ENCODE measurements at places on chromosomes 1 and 21. TPM values are rescaled to one million over a fixed set of nuclear protein-coding genes. Genes with fewer than 3 reads are reported as not detected.

DNA sequence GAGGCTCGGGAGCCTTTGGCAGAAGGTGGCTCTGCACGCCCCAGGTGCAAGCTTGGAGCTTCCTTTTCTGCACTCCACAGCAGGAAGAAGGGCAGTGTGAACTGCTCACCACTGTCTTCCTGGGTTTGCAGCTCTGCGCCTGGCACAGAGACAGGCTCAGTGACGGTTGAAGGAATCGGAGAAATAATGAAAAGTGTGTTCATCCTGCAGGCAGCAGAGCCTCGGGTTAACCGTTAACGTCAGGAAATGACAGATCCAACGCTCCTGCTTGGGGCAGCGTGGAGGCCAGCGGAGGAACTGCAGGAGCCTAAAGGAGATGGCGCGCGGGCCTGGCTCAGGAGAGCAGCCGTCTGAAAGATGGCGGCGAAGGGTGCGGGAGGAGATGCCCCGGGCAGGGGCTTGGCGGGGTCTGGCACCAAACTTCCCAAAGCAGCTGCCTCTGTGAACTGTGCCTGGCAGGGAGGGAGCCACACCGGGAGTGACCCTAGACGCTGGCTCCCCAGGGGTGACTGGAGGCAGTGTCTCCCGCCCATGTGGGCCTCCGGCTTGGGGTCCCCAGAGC lies 10.9 kb upstream of the SAMD11 start:
- no peak for ATAC-seq

GRCh38 chr1:70486676-70487458 lies 75.8 kb downstream of the CTH start:
- peak; percentile 85 for ATAC-seq

DNA sequence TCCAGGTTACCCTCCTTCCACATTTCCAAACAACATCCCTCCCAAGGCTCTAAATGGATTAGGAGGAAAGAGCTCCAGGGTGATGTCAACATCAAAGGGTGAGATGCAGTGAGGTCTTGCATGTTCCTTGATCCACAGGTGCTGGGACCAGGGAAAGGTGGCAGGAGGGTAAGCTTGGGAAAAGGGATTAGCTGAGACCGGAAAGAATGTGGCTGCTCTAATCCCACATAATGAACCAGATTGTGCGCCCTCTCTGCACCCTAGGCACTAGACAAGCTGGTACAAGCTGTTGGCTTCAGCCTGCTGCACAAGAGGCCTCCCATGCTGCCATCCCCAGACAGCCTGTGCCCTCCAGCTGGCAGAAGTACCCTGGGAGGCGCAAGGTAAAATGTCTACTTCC lies 34.9 kb downstream of the PLXNA2 start:
- no peak for ATAC-seq

DNA sequence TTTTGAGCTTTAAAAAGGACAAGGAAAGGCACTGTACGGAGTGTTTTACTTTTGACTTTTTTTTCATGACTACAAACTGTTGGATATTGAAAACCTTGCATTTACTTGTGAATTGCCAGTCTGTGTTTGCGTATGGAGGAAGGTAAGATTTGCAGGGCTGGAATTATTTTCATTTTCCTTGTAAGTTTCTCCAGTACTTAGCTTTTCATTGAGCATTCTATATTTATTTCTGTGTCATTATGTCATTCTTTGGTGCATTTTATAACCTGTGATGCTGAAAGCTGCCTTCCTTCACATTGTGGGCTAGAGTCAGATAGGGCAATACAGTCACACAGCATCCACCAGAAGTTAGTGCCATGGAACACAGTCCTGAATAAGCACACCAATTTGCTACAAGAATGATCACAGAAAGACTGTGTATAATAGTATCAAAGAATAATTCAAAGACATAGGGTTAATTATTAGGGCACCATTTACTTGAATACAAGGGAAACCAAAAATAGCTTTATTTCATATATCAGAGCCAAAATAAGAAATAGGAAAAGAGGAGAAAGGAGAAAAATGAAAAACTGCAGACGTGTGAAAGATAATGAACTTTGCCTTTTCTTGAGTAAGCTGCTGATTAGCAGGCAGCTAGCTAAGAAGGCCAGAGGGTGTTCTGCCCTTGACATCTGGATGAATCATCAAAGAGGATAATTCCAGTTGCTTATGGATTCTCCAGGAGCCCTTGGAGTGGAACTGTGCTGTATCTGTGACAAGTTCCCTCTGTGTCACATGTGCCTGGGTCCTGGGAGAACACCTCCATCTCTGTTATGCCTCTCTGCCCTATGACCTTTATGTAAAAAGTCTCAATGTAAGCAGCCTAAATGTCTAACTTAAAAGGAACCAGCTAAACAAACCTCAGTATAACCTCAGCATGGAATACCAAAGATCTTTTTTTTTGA lies 8.0 kb upstream of the FAM20B start:
- peak; percentile 80 for ATAC-seq

GRCh38 chr1:221494670-221495069 lies 247.2 kb downstream of the DUSP10 start:
- ATAC-seq: peak; percentile 98

DNA sequence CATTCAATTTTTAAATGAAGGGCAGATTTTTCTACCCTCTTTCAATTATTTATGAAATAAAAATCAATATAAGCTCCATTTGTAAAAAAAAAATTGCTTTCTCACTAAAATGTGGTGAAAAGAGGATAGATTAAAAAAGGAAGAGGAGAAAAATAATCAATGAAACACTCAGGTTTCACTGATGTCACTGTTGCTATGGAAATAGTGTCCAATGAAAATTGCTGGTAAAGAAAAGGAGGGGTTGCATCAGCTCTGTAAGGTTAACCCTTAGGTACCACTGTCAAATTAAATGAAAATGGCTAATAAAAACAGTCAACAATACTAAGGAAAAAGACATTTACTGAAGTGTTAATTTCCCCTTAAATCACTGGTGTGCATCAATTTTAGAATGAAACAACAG lies 91.6 kb upstream of the TTC39A start:
- peak; percentile 85 for ATAC-seq

DNA sequence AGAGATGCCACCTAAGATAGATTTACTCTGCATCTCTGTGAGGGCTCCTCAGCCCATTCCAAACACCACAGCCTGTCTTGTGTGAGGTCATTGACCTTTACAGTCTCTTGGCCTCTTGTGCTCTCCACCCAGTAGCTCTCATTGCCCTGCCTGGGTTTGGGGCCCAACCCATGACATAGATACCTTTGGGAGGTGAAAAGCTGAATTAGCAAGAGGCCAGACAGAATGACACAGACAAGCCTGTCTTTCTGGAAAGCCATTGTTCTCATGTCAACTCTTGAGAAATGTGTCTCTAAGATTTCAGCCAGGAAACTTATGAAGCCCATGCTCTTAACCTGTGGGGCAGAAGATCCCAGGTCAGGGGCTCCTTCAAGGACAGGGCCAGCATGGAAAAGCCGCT lies 18.4 kb upstream of the F3 start:
- ATAC-seq: no peak

DNA sequence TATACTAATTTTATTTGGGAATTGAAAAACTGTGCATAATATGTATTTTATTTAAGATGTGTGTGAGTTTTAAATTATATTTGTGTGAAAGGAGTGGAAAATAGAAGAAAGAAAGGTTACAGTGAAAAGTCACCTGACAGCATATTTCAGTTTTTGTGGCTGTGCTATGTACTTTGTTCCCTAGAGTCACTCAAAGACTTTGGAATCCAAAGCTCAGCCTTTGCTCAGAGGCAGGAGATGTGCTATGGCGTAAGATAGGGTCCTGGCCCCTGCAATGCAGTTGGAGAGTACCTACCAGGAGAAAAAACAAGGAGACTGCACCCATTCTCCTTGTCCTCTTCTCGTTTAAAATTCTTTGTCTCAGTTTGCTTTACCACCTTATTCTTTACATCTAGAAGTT lies 2.9 kb downstream of the CCDC30 start:
- ATAC-seq: no peak

DNA sequence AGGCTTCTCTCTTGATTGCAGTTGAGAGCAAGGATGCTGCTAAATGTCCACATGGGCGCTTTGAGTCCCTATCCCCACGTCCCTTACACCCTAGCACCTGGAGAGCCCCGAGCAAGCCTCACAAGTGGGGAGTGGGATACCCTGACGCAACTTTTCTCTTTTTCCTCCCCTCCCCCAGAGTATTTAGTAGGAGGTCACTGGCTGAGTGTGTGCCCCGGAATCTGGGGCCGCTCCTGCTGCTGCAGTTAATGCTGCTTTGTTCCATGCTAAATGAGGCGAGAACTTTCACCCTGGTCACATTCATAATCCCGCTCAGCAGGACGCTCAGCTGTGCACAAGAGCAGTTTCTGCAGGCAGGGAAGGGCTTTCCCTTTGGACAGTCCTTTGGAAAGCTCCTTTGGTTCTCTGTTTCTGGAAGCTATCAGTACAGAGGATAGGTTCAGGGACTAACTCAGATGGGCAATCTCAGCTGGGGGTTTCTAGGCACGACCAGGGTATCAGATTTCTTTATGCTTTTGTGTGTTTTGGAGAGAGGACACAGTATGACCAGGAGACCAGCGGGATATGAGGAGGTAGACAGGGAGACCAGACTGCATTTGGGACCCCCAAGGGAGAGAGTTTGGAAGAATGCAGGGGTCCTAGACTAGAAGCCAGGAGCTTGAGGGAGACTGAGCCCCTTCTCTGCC lies 75.9 kb downstream of the NOS1AP start:
- ATAC-seq: peak; percentile 86

GRCh38 chr1:181095763-181096184 lies 7.3 kb downstream of the IER5 start:
- no peak for ATAC-seq

DNA sequence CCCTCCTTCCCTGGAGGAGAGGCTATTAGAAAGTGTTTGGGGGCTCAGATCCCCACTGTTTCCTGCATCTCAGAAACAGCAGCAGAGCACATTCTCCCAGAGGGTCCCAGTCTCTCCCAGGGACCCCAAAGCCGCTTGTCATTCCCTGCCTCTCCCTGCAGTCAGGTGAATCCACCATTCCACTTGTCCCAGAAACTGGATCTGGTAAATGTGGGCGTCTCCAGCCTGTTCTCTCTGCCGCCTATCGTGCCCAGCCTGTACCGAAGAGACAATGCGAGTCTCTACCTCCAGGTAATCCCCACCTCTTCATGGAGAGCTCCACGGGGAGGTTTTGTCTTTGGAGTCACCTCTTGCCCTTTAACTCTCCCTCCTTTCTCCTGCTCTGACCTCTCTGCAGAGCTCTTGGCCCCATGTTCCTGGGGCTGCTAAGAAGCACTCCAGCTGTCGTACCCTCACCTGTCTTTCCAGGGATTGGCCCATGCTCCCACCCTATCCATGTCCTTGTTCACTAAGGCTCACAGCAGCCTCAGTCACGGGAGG lies 26.9 kb downstream of the INAVA start:
- ATAC-seq: no peak

DNA sequence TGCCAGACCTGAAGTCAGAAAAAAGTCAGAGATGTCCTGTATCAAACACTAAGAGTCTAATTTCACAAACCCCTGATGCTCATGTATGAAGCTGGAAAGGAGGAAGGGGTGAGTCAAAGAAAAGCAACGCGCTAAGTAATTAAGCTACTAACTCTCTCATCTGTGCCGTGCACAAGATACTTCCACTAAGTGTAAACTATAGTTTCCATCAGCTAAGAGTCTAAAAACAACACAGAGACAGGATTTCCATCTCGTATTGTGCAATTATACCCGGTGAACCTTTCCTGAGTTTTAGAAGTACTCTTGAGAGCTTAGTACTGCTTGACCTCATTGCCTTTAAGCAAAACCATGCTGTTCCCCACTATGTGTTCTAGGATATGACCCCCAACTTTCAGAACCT lies 19.0 kb downstream of the DNALI1 start:
- no peak for ATAC-seq

DNA sequence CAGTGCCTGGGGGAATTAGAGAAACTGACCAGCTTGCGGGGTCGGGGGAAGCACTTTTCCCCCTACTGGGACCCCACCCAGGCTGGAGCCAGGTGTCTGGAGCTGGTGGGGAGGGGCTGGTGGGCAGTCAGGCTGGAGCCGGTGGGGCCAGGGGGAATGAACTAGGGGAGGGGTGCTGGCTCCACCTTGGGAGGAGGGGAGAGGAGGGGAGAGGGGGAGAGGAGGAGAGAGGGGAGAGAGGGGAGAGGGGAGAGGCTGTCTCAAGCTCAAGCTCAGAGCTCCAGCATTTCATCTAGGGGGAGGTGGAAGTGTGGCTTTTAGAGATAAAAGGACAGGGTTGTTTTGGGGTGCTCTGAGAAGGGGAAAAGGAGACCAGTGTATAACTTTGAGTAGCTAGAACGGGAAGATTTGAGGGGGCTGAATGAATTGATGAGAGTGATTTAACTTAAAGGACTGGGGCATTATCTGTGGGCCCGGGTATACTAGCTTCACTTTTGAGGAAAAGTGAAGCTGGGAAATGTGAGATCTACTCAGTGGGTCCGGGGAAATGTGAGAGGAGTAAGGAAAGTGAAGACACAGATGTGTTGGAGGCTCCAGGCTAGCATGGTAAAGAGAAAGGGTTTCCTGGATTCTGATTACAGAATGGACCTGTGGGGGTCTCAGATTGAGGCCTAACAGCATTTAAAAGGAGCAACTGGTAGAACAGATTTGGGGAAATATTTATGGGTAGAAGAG lies 2.8 kb downstream of the EFNA1 start:
- ATAC-seq: no peak

DNA sequence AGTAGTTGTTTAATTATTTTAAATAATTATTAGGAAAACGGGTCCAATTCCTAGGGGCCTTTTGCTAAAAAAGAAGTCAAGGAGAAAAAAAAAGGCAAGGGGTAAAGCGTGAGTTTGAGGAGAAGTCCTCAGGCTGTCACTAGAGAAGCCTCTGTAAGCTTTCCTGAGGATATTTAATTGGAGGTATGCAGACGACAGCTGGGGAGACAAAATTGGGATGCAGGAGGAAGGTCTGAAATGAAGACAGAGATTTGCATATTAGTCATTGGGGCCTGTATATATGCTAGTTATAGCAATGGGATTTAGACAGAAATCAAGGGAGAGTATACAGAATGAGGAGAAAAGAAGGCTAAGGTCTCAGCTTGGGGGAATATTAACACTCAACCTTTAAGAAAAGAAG lies 8.6 kb downstream of the ATP6V1G3 start:
- no peak for ATAC-seq

GRCh38 chr1:35448344-35448801 lies 108.8 kb downstream of the KIAA0319L start:
- no peak for ATAC-seq

DNA sequence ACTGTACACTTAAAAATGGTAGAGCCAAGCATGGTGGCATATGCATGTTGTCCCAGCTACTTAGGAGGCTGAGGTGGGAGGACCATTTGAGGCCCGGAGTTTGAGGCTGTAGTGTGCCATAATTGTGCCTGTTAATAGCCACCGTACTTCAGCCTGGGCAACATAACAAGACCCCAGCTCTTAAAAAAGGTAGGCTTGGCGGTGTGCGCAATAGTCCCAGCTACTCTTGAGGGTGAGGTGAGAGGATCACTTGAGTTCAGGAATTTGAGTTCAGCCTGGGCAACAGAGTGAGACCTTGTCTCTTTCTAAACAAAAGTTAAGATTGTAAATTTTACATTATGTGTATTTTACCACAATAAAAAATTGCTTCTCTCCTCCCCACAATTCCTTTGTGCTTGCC lies 19.7 kb downstream of the FNBP1L start:
- ATAC-seq: no peak

The EPHA8 gene
- 2.0 TPM for total RNA-seq

The S100A9 gene
- total RNA-seq: not detected

The PLA2G5 gene
- 14.6 TPM for total RNA-seq

The GGPS1 gene
- 49.4 TPM for total RNA-seq
